ENCODE measurements at places on chromosomes 11 and 22.

GRCh38 chr11:105152021-105152512 is 12.5 kb upstream of the CARD18 start:
- no peak for DNase-seq

DNA sequence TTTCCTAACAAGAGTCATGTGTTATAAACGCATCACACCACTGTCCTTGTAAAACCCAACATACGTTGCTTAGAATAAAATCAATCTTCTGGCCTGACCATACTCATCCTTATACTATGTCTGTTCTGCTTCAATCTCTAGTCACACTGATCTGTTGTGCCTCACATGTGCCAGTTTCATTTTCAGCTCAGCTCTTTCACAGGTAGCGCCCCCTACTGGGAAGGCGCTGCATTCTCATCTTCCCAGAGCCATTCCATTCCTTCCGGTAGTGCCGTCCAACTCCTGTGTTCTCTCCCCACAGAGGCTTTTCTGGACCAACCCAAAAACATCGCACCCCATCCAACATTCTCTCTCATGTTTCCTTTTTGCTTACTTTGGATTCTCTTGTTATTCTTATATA is 22.2 kb downstream of the CASP5 start:
- DNase-seq = peak; percentile 38

DNA sequence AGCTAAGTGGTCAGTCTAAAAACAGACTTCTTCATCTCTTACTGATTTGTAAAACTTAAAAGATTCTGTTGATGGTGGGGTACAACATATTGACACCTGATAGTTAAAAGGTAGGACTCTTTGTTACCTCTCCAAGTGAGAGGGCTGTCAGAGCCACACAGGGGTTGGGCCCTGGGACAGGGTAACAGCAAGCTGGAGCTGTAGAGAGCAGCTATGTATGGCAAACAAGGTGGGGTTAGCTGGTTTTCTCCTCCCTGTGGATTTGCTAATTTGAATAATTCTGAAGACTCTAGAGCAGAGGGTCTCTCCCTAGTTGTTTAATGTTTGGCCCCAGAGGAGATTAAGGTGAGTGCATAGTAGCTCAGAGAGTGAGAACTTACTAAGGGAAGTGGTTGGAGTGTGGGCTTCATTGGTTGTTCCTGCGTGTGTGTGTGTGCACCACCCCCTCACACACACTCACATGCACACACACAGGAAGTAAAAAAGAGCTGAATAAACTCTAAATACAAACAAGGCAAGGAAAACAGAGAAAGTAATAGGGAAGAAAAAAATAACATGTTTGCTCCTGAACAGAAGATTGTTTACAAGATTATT is 9.2 kb upstream of the GAS2 start:
- DNase-seq = peak; percentile 47

GRCh38 chr22:39688186-39688785 is 117.7 kb downstream of the CACNA1I start:
- DNase-seq = no peak

DNA sequence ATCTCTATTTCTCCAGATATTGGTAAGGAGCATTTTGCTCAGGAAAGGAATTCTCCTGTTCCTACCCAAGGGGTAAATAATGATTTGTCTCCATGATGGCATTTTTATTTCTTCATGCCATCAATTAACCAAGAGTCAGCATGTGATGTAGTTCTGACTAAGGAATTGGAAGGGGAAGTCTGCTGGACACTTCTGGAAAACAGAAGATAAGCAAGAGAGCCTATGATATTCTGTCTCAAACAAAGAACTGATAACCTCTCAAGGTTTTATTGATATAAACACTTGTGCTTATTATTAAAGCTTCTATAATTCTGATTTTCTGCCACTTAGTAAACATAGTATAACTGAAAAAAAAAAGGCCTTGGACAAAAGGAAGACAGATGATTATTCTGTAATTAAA is 673.0 kb upstream of the CHORDC1 start:
- DNase-seq = no peak

DNA sequence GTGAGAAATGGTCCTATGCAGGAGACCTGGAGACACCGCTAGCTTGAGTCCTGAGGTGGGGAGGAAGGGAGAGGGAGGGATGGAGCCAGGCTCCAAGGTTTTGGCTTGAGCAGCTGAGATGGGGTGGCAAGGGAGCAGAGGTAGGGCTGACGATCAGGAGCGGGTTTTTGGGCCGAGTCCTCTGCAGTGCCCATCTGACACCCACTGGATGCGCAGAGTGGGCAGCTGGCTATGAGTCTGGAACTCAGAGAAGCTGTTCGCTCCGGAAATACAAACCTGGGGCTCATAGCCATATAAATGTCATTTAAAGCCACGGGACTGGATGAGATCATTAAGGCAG is 453 bp upstream of the MAFF start:
- no peak for DNase-seq

GRCh38 chr11:27904358-27905055 is 203.4 kb downstream of the KIF18A start:
- no peak for DNase-seq

DNA sequence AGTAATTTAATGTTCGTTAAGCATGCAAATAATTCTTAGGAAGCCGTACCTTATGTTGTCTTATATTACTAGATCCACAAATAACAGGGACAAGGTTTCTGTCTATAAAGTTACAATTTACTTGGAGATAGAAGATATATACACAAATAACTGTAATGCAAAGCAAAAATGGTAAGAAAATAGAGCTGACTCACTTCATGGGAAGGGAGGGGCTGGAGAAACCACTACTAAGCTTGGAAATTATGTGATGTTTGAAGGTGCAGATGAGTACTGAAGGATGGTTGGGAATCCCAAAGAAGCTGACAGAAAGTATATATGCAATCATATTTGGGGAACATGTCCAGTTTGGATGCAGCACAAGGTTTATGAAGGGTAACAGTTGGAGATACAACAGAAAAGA is 4.0 kb downstream of the NPAT start:
- no peak for DNase-seq

GRCh38 chr11:1762537-1763302 is 1.0 kb downstream of the CTSD start:
- peak; percentile 39 for DNase-seq

DNA sequence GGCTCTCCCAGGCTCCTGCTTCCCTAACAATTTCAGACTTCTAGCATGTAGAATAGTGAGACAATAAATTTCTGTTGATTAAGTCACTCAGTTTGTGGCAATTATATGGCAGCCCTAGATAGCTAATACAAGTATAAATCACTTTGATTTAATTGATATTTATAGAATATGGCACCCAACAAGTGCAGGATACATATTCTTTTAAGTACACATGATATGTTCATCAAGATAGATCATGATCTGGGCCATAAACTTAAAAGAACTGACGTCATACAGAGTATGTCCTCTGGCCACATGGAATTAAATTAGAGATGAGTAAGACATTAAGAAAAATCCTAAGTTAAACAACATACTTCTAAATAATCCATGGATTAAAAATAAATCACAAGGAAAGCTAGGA is 67.5 kb upstream of the AMOTL1 start:
- DNase-seq = no peak

GRCh38 chr11:129590753-129591475 is 215.3 kb downstream of the BARX2 start:
- no peak for DNase-seq

DNA sequence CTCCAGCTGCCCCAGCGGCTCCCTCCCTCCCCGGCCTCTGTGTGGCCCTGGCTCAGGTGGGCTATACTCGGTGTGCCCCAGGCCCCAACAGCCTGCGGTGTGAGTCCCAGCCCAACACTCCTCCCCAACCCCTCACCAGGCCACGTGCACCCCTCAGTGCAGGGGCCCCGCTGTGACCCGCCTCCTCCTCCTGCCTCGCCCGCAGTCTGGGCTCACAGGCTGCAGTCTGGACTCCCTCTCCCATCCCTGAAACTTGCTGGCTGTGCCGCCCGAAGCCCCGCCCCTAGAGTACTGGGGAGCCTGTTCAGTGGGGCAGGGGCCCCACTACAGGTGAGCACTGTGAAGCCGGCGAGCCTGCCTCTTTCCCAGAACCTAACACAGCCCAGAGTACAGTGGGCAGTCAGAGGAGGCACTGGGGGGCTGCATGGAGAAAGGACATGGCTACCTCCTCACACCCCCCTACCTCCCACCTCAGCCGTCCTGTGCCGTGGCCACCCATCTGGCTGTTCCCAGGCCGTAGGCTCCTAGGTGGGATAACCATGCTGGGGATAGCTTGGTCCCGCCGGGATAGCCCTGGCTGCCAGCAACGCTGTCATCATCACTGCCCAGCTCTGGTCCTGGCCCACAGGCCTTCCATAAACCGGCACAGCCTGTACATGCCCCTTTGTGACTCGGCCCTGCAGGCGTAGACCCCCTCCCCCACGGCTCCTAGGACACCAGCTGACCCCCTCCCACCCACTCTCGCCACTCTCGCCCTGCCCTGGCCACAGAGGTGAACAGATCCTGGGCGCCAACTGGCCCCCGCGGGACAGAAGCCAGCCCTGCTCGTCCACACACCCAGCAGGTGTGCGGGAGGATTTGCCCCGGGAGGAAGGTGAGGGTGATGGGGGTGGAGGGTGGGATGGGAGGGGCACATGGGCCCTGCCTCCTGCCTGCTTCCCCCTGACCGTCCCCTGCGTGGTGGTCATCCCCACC is 29.7 kb downstream of the CELSR1 start:
- no peak for DNase-seq

- DNase-seq = no peak
These were observed 308.3 kb upstream of the NCAM1 start for GRCh38 chr11:112652786-112653390.

- no peak for DNase-seq
These were observed 4.5 kb downstream of the NEAT1 start for GRCh38 chr11:65426839-65427690.

- DNase-seq = peak; percentile 97
These were observed 11.6 kb upstream of the RNH1 start for GRCh38 chr11:518463-519202.

DNA sequence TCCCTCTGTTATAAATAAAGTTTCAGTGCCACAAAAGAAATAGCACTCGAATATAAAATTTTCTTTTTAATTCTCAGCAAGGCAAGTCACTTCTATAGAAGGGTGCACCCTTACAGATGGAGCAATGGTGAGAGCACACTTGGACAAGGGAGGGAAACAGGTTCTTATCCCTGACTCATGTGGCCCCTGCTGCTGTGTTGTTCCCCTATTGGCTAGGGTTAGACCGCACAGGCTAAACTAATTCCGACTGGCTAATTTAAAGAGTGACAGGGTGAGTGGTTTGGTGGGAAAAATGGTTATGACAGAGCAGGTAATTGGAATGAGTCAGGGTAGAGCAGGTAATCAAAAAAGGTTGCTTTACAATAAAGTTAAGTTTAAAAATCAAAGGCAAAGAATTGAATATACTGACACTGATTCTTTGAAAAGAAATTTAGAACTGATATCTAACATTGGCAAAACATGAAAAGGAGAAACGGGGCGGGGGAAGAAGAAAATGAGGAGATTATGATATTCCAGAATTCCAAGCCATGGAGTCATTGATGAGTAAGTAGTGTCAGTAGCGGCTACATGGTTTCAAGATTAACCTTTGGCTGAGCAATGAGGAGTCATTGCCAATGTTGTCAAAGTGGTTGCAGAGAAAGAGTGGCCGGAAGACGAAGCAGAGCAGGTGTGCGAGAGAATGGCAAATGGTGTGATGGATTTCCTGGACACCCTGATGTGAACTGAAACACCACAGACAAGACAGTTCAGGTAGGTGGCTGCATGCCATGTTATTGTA is 48.4 kb upstream of the MRGPRX1 start:
- DNase-seq = no peak

GRCh38 chr11:105220121-105220520 is 80.6 kb upstream of the CARD18 start:
- DNase-seq = no peak

DNA sequence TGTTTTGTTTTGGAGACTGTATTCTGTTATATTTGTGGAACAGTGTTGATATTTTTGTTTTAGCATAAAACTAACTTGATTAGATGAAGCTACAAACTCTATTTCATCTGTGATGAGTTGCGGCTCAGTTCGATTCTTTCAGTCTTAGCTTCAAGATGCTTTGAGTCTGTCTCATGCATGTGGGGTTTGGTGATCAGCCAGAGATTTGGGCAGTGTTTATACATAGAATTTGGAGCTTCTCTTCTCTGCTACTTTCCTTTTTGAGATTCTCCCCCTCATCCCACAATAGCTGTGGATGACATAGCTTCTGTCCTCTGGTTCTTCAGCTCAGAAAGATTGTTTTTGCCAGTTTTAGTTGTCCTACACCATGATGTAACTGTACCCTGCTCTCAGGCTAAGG is 90.4 kb downstream of the ARHGAP20 start:
- DNase-seq = no peak

GRCh38 chr11:107591378-107592230 is 657 bp downstream of the ELMOD1 start:
- DNase-seq = peak; percentile 60

DNA sequence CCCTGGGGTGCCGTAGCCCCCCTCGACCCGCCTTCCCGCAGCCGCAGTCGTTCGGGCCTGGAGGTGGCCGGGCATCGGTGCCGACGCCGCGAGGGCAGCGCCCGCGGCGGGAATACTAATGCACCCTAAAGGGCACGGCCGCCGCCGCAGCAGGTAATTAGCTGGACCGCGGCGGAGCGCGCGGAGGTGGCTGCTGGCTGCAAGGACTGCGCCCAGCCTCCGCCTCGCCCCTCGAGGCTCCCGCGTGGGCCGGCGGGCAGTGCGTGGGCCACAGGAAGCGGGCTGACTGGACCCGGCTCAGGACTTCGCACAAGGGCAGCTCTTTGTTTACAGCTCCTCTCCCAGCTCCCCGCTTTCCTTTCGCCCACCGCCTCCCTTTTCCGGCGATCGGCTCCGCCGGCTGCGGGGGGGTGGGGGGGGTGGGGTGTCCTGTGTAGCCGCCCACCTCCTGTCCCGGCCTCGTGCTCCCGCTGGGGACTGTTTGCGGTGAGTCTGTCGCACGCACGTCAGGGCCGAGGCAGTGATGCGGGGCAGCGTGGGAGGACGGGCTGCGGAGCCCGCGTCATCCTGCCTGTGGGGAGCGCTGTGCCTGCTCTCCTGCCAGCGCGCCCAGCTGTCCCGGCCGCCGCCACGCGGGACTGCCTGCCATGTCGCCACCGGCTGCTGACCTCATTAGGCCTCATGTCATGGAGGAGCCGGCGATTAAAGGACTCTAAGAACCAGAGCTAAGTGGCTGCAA is 53.2 kb downstream of the GRIK4 start:
- DNase-seq = peak; percentile 90

DNA sequence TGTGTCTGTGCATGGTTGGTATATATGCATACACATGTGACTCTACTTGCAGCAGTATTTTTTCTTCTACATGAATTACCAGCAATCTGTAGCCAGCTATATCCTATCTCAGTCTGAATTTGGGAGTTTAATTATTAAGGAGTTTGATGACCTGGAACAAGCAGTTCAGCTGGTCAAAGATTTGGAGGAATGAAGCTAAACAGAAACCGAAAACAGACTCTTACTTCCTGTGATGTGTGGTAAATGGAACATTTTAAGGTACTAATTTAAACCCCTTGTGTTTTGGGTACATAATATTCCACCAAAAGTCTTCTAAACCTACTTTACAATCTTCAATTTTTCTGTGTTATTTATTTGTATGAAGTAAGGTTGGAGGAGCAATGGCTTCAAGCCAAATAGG is 124.4 kb upstream of the PGR start:
- no peak for DNase-seq

GRCh38 chr22:39954584-39955055 is 5.6 kb upstream of the TMA7B start:
- no peak for DNase-seq
